ENCODE measurements at places on chromosomes 7 and 10.

GRCh38 chr7:117034851-117035464, 81.7 kb downstream of the ST7 start:
- no peak for DNase-seq
- no peak overlapping the region for H3K27ac ChIP-seq
- H3K4me3 ChIP-seq, result no peak overlapping the region
- no peaks in the 10 kb centered on the region for H3K27me3 ChIP-seq
- no peaks in the 10 kb centered on the region for H3K4me1 ChIP-seq

- peaks cover 49% of the 10 kb centered on the region for H3K27me3 ChIP-seq
- H3K4me3 ChIP-seq, result no peak overlapping the region
- DNase-seq, result no peak
- no peaks in the 10 kb centered on the region for H3K36me3 ChIP-seq
- no peak overlapping the region for H3K27ac ChIP-seq
- H3K4me1 ChIP-seq, result peaks cover 3% of the 10 kb centered on the region
Observed at GRCh38 chr10:49388161-49388560, 7.7 kb downstream of the DRGX start.

DNA sequence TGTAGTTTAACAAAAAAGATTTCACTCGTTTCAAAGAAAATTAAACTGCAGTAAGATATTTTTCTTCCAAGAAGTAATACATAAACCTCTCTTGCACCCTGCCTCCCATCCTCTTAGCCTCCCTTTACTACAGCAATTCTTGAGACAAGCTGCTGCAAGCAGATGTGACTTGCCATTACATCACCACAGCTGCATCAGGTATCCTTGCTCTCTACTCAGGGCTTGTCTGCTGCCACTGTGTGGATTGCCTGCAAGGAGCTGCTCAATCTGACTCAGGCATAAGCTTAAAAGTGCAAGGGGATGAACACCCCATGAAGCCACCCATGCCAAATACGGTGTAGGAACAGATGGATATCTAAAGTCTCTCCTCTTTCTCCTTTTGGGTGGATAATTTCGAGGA, 609.9 kb downstream of the DNAJB9 start:
- no peak overlapping the region for H3K4me3 ChIP-seq
- H3K4me1 ChIP-seq, result no peaks in the 10 kb centered on the region
- H3K36me3 ChIP-seq, result no peaks in the 10 kb centered on the region

- no peaks in the 10 kb centered on the region for H3K36me3 ChIP-seq
- DNase-seq, result no peak
- peaks cover 17% of the 10 kb centered on the region for H3K27me3 ChIP-seq
- H3K4me3 ChIP-seq, result no peak overlapping the region
Observed at GRCh38 chr7:69864274-69864673, 266.0 kb downstream of the AUTS2 start.

DNA sequence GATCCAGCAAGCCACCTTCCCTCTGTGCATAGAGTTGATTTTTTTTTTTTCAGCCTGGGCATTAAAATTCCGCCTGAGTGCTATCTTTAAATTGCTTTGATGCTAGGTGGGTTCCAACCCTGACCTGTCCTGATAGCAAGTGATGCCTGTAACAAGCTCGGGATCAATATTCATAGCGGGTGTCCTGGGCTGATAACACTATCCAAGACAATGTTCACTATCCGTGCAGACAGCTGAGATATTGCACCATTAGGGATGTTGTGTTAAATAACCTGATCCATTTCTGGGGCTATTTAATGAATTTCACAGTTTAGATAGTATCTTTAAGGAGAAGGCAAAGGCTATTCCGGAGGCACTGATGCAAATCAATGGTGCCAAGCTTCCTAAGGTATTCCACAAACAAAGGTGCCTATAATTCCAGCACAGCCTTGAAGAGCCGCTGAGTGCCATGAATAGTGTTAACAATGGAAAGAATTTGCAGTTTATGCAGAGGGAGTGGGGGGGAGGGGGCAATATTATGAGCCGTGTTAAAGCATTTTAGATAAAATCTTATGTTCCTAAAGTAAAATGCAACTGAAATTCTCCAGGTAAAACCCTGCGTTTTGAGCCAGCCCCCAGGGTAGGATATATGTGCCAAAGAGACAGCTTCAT, 4.2 kb upstream of the NKX1-2 start:
- H3K4me3 ChIP-seq, result no peak overlapping the region
- peaks cover 79% of the 10 kb centered on the region for H3K27me3 ChIP-seq
- H3K36me3 ChIP-seq, result peaks cover 3% of the 10 kb centered on the region
- H3K27ac ChIP-seq, result no peak overlapping the region

- H3K36me3 ChIP-seq, result no peaks in the 10 kb centered on the region
- H3K27ac ChIP-seq, result no peak overlapping the region
- DNase-seq, result no peak
- no peak overlapping the region for H3K4me3 ChIP-seq
- no peaks in the 10 kb centered on the region for H3K4me1 ChIP-seq
Observed at GRCh38 chr10:62870866-62871265, 54.7 kb upstream of the EGR2 start.

- peaks cover 6% of the 10 kb centered on the region for H3K27me3 ChIP-seq
- no peaks in the 10 kb centered on the region for H3K36me3 ChIP-seq
- H3K27ac ChIP-seq, result no peak overlapping the region
- no peak overlapping the region for H3K4me3 ChIP-seq
- no peak for DNase-seq
Observed at GRCh38 chr7:131509781-131510180, 46.6 kb downstream of the PODXL start.

DNA sequence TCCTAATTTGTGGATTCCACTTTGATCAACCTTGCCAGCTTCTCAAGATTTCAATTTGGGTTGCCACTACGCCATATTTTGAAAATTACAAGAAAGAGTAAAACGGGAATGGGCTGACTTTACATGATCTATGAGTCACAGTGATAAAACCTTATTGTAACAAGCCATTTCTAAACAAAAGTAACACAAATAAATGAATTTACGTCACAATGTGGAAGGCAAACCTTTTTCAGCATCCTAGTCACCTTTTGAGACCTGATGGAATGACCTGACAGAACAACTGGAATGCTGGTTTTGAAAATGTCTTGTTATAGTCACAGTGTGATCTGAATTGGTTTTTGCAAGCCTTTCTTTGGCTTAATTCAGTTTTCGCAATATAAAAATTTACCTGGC, 85.9 kb downstream of the CDK6 start:
- DNase-seq, result no peak
- peaks cover 28% of the 10 kb centered on the region for H3K4me1 ChIP-seq
- no peak overlapping the region for H3K4me3 ChIP-seq

DNA sequence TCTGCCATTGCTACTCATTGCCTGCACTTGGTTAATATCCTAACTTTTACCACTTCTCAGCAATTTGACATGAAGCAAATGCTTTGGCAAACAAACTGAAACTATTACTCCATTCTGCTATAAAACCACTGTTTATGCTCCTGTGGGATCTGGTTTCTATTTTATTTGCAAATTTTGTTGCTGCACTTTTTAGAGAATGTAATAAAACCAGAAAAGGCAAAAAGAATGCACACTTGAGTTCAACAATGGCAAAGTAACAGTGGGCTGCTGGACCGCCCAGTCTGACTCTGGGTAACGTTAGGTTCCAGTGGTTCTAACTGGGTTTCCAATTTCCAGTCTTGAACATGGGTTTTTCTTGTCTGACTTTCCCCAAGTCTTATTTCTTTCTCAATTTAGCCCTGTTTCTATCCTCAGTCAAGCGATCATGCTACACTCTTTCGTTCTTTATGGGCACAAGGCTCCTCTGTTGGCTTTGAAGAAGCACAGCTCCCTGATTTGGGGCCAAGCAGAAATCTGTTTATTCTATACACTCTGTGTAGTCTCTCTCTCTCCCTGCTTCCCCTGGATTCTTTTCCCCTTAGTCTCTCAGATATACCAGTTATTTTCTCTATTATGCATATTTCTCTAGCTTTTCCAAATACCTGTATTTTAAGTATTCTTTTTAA, 129.2 kb upstream of the FAM3C start:
- DNase-seq, result no peak
- H3K36me3 ChIP-seq, result peaks cover 4% of the 10 kb centered on the region
- H3K4me3 ChIP-seq, result no peak overlapping the region
- H3K4me1 ChIP-seq, result peaks cover 6% of the 10 kb centered on the region
- no peak overlapping the region for H3K27ac ChIP-seq

DNA sequence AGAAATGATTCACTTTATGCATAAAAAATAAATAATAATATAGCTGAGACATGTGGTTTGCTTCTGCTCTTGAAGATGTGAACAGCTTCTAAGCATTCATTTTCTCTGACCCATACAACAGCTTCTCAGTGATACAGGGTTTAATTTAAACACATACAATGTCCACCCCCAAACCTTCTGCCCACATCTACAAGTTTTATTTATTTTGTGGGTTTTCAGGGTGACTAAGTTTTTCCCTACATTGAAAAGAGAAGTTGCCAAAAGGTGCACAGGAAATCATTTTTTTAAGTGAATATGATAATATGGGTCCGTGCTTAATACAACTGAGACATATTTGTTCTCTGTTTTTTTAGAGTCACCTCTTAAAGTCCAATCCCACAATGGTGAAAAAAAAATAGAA, 17.2 kb downstream of the INHBA start:
- H3K36me3 ChIP-seq, result no peaks in the 10 kb centered on the region
- no peaks in the 10 kb centered on the region for H3K4me1 ChIP-seq
- no peak for DNase-seq

GRCh38 chr7:105675934-105676371, 94.7 kb upstream of the EFCAB10 start:
- peaks cover 59% of the 10 kb centered on the region for H3K4me1 ChIP-seq
- peak overlapping the region; percentile 99 for H3K27ac ChIP-seq
- peaks cover 18% of the 10 kb centered on the region for H3K36me3 ChIP-seq
- peak overlapping the region; percentile 41 for H3K4me3 ChIP-seq

- no peak for DNase-seq
- H3K4me3 ChIP-seq, result no peak overlapping the region
Observed at GRCh38 chr7:157151626-157152339, 13.1 kb downstream of the UBE3C start.

DNA sequence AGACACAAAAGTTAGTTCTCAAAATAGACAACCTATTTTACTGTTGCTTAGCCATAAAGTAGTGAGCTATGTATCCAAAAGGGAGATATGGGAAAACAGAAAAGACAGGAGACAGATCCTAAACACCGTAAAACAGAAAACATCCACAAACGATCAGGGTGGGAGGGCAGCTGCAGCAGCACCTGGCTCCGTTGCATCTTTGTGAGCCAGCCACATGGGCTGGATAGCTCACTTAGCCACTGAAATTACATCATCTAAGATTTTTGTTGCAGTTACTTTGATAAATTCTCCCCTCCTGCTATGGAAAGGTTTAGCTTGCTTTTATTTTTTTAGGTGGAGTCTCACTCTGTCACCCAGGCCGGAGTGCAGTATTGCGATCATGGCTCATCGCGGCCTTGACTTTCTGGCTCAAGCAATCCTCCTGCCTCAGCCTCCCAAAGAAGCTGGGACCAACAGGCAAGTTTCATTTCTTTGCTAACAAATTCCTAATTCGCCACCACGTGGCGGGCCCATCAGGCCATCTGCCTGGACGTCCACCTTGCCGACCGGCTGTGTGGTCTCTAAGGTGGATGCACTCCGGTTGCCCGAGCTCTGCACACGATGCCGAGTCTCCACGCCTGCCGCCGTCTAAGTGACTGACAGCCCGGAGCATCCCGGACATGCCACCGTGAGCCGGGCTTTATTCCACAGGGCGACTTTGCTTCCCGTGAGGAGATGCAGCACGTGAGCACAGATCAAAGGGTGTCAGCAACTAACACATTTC, 159.8 kb downstream of the DIP2C start:
- H3K36me3 ChIP-seq, result no peaks in the 10 kb centered on the region
- H3K27me3 ChIP-seq, result peaks cover 82% of the 10 kb centered on the region
- H3K27ac ChIP-seq, result no peak overlapping the region
- no peak for DNase-seq
- no peak overlapping the region for H3K4me3 ChIP-seq
- no peaks in the 10 kb centered on the region for H3K4me1 ChIP-seq

DNA sequence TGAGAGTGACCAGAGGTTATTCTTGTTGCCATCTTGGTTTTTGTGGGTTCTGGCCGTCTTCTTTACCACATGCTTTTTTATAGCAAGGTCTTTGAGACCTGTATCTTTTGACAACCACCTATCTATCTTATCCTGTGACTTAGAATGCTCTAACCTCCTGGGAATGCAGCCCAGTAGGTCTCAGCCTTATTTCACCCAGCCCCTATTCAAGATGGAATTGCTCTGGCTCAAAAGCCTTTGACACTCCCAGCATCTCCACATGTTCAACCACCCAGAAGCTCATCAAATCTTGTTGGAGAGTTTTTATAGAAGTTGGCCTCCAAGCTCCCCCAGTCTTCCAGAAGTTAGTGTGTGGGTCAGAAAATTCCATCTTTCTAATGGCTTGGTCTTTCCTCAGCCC, 464.3 kb upstream of the NRP1 start:
- H3K4me1 ChIP-seq, result no peaks in the 10 kb centered on the region

DNA sequence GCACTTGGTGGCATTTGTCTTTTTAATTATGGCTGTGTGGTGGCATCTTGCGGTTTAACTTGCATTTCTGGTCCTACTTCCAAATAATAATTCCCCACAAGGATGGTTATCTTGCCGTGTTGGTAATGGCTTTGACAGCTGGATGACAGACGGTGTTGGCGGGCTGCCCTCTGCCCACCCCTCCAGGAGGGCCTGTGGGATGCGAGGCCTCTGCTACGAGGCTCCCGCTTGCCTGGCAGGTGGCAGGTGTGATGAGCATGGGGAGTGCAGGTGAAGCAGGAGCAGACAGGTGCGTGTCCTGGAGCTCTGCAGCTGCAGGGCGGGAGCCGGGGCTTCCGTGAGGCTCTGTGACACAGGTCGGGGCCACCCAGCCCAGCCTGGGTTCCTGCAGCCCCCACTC, 11.8 kb downstream of the INPP5A start:
- peaks cover 39% of the 10 kb centered on the region for H3K4me1 ChIP-seq
- no peaks in the 10 kb centered on the region for H3K27me3 ChIP-seq
- no peak overlapping the region for H3K27ac ChIP-seq
- H3K4me3 ChIP-seq, result no peak overlapping the region
- H3K36me3 ChIP-seq, result peaks cover 3% of the 10 kb centered on the region
- DNase-seq, result no peak
